ENCODE measurements at places on chromosomes 1 and 21.

DNA sequence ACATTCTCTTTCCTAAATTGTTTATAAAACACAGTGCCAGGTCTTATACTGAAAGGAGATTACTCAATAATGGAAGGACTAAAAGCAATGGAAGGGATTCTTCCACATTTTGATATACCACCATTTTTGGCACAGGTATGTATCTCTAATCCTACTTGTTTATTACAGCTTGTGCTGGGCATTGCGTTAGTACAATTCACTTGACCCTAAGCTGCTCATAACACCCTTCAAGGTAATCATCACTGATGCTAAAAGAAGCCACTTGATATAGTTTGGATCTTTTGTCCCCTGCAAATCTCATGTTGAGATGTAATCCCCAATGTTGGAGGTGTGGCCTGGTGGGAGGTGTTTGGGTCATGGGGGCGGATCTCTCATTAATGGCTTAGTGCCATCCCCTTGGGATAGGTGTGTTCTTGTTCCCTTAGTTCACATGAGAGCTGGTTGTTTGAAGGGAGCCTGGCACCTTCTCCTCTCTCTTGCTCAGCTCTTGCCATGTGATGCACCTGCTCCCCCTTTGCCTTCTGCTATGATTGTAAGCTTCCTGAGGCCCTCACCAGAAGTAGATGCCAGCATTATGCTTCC is 71.1 kb downstream of the NIBAN1 start:
- no peak for DNase-seq

DNA sequence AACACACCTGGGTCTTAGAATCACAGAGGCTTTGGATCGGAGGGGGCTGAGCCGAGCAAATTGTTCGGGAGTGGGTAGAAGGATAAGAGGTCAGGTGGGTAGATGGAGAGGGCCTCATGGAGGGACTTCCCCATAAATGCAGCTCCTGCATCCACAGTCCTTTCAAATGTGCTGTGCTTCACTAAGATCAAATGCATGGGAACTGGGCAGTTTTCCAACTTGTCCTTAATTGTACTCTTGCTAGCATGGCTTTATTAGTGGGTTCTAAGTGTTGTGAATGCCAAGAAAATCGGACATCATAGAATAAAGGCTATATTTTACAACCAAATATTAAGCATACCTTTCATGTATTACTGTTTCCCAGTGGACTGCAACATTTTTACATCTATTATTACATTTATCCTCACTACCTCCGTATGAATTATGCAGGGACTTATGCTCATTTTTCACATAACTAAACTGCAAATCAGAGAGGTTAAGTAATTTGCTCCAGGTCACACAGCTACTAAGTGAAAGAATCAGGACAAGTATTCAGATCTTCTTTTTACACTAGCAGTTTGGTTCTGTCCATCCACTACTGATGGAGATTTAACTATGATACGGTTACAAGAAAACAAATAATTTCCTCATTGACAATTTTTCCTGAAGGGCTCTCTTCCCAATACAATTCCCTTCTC is 174.5 kb upstream of the RUNX1 start:
- no peak for DNase-seq

DNA sequence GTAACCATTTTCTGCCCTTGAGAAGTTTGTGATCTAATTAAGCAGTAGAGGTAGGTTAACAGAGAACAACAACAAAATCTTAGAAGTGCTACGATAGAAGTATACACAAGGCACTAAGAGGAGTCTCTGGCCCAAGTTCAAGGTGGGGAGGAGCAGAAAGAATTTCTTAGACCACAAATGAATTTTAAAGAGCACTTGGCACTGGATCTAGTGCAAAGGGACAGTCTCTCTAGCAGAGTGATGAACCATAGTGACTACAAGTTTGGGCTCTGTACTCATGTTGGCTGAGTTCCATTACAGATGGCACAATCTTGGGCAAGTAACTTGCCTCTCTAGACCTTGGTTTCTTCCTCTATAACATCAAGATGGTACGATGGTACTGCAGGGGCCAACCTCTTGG is 33.3 kb upstream of the PIGC start:
- DNase-seq: no peak

DNA sequence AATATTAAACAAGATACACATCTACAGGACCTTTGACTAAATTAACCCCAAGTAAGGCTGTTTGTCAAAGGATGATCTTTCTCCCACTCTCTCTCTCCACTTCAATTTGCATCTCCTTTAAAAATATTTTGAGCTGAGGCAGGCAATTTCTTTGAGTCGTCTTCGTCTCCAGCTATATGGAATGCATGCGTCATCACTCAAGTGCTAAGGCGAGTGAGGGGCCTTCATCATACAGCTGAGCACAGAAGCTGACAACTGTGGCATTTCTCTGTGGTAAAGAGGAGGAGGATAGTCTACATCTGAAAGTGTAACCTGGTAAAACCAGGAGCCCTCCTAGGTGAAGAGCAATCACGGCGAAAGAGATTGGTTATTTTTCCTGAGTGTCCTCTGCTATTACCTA is 7.6 kb downstream of the EPHX4 start:
- no peak for DNase-seq

- DNase-seq: no peak
Observed at GRCh38 chr1:168321945-168322344, 41.3 kb downstream of the TBX19 start.
